ENCODE measurements at places on chromosomes 2 and 18.

GRCh38 chr2:29218550-29219125 lies 103.4 kb downstream of the CLIP4 start:
- no peak for DNase-seq

GRCh38 chr2:219125886-219126270 lies 34.7 kb downstream of the NHEJ1 start:
- DNase-seq, result no peak

- no peak for DNase-seq
Observed at GRCh38 chr2:70934981-70935380, 719 bp upstream of the ATP6V1B1 start.

DNA sequence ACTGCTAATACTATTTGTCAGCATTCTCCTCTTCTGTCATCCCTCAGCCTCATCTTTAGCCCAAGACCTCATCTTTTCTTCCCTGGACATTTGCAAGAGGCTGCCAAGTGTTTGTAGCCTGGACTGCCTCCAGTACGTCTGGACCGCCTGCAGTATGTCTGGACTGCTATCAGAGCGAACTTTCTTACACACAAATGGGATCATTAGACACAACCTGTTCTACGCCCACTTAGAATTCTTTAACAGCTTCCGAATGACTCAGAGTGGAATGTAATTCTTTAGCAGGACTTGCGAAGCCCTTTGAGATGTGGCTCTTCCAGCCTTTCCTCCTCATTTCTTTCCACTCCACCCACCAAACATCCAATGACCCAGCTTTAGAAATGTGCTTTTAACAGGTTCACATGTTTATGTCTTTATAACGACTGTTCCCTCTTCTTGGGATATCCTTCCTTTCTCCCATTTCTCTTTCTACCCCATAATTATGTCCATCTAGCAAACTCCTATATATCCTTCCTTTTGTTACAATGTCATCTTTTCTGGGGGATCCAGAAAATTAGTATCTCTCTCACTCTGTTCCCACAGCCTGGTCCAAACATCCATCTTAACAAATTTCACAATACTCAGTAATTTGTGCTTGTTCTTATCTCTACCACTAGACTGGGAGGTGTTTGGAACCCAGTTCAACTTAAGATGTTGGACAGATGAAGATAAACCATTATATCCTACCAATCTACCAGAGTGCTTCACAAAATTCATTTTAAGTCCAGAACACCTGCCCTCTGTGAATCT lies 171.3 kb upstream of the PGAP1 start:
- DNase-seq, result no peak

DNA sequence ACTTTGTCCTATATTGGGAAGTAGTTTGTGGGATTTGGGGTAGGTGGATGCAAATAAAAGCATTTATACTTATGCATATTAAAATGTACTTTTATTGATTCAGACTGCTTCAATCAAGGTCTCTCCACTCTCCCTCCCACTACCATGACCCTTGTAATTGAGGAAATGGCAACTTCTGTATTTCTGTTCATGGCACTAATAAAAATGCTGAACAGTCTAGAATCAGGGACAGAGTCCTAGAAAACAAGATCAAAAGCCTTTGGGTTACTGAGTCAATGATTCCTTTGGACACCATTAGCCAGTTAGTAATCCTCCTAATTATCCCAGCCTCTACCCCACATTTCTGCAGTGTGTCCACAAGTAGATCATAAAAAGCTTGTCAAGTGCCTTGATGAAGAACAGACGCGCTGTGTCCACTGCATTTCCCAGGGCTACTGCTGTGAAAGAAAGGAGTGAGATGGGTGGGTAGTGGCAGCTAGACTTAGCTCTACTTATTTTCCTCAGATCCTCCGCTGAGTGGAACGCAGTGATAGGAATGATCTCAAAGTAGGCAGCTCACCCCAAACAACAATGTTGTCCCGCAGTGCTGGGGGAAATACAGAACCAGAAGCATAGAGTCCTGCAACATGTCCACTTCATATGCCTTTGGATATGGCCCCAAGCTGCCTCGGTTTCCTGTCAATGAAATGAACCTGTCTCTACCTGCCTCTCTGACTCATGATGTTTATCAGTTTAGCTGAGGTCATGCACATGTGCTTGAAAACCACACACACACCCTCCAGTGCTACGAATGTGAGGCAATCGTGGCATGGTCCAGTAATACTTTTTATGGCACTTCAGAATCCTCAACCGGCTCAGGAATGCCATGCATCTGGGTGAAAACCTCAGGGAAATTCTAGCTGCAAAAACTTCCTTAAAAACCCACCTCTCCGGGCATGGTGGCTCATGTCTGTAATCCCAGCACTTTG lies 115.5 kb downstream of the COL6A3 start:
- no peak for DNase-seq

DNA sequence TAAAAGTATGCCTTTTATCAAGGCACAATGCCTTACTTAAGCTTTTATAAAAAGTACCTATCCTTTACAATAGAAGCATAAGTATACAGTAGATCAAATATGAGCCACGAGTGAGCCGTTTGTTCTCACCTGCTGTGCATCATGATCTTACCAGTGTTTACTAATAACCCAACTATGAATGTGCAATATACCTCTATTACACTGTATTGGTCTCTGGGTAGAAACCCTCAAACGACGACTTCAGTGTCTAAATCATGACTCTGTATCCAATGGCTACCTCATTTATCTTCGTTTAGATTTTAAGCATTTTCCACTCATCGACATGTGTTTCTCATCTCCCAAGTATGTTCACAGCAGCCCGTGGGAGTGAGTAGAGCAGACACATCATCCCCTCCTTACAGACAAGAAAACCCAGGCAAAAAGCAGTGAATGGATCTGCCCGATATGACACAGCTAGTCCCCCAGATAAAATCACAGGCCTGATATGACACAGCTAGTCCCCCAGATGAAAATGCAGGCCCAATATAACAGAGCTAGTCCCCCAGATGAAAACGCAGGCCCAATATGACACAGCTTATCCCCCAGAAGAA lies 279.8 kb downstream of the TNS1 start:
- DNase-seq, result no peak

Data from HuH-7.5 (cell line).